ENCODE measurements at places on chromosomes 12 and 14.

GRCh38 chr14:81337073-81337472 is 63.1 kb downstream of the STON2 start:
- no peak for DNase-seq

DNA sequence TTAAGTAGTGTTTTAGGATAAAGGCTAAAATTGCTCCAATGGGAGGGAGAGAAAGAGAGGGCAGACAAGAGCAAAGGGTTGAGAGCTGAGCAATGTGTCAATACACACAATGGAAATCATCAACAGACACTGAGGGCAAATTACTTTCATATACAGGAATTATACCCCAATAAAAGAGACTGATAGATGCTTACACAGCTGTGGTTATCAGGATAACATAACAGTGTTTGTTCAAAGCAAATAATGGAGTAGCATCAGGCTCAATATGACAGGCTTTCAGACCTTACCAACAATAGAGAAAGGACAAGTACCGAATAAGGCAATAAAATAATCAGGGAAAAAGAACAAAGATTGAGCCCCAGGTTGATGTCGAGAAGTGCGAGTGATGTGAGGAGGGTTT is 53.4 kb upstream of the DIO2 start:
- DNase-seq: no peak

DNA sequence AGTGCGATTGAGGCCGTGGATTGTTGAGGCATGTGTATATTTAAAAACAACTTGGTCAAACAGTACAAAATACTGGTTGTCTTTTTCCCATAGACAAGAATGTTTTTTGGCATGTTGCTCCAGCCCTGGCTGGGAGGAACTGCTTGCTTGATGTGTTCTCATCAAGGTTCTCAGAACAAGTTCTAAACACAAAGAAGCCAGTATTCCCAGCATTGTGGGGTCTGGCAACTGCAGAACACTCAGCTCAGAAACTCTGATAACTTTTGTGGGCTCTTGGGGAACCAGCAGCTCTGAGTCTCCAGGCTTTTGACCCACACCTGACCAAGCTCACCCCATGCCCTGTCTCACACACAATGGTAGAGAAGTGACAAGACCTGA is 27.1 kb upstream of the DICER1 start:
- DNase-seq: no peak

DNA sequence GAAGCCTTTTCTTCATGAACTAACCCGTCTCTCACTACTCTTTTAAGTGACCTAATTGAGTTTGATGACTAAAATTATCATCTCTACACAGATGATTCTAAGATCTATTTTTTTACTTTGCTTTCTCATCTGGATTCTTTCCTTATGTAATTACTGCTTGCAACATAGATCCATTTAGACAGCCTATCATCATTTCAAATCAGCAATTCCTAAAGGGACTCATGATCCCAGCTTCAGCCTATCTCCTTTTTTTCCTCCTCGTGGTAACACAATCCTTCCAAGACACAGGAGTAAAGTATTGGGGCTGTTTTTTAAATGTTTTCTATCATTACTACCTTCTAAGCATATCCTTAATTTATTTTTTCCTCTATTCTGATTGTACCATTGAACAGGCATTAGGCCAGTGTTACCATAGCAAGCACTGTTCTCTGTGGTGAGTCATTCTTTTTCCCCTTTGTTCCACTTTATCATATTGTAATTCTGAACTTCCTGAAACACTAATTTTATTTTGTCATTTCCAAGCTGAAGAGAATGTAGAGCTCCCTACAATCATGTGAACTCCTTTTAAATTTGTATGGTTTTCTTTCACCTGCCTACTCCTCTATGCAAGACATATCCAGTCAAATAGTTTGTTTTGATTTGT is 190.4 kb upstream of the FAR2 start:
- no peak for DNase-seq

- no peak for DNase-seq
Measured at GRCh38 chr14:92943855-92944570, 21.1 kb downstream of the CHGA start.

- no peak for DNase-seq
Measured at GRCh38 chr14:71140157-71140556, 232.9 kb downstream of the PCNX1 start.

- DNase-seq: no peak
Measured at GRCh38 chr14:68897559-68898155, 81.4 kb downstream of the ACTN1 start.

DNA sequence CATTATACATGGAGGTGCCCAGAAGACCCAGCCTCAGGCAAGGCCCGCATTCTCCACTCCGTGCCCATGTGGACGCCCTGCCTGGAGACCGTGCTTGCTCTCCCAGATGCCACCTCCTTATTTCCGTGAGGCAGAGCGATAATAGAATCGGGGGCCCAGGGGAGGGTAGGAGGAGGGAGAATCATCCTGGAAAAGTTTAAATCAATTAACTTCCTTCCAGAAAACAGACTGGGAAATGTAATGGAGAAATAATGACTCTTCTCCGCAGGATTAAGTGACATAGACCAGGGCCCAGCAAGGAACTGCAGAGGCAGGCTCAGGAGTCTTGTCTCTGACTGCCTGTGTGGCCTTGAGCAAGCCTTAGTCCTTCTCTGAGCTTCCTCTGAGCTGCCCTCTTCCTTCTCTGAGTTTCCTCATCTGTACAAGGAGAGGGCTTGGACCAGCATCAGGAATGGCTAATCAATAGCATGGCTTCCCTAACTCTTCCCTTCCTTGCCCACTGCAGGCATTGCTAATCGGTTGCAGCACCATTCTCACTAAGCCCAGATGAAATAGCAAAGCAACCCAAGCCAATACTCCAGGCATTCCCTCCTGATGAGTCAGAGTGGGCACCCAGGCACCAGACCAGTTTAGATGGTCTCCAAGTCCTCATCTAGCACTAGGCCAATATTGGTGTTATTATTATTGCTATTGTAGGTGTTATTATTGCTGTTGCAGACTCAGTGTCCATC is 11.3 kb upstream of the FAM222A start:
- no peak for DNase-seq

- DNase-seq: no peak
Measured at GRCh38 chr12:132373901-132374611, 44.7 kb upstream of the GALNT9 start.

DNA sequence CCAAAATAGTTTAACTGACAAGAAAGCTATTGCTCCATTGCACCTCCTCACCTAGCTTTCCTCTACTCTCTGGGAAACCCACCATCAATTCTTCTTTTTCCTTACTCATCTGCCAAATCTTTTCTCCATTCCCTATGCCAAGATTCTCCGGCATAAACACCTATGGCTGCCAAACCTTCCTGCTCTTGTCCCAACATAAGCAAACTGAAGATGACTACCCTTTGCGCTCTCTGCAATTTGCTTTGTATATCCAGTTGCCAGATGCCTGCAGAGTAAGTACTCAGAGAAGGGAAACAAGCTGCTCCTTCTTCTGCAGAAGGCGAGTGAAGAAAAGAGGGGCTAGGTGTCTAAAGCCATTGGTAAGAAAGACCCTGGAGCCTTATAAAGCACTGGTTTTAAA is 11.5 kb downstream of the PTGER2 start:
- DNase-seq: no peak

DNA sequence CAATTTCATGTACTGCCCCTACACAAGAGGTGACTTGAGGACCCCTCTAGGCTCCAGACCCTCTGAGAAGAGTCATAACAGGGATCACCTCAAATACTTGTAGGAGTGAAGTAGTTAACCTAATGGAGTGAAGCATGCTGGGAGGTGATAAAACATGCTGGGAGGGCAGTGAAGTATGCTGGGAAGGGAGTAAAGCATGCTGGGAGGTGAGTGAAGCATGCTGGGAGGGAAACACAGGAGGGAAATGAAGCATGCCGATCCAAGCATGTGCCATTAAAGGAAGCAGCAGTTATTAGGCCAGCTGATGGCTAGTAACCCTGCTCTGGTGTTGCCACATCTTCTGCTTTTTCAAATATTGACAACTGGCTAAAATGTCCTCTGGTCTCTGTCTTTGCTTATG is 70.7 kb upstream of the TRHDE start:
- no peak for DNase-seq

DNA sequence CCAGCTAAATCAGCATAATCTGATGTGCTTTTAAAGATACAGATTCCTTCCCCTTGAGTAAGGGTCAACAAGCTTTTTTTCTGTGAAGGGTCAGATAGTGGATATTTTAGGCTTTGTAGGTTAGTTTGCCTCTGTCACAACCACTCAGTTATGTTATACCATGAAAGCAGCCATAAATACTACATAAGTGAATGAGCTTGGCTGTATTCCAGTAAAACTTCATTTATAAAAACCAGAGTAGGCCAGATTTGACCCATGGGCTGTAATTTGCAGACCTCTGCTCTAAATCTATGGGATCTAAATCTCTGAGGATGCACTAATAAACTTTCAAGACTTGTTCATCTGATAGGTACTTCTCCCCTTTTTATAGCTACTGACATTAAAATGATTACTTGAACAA is 47.7 kb downstream of the LEMD3 start:
- DNase-seq: no peak

DNA sequence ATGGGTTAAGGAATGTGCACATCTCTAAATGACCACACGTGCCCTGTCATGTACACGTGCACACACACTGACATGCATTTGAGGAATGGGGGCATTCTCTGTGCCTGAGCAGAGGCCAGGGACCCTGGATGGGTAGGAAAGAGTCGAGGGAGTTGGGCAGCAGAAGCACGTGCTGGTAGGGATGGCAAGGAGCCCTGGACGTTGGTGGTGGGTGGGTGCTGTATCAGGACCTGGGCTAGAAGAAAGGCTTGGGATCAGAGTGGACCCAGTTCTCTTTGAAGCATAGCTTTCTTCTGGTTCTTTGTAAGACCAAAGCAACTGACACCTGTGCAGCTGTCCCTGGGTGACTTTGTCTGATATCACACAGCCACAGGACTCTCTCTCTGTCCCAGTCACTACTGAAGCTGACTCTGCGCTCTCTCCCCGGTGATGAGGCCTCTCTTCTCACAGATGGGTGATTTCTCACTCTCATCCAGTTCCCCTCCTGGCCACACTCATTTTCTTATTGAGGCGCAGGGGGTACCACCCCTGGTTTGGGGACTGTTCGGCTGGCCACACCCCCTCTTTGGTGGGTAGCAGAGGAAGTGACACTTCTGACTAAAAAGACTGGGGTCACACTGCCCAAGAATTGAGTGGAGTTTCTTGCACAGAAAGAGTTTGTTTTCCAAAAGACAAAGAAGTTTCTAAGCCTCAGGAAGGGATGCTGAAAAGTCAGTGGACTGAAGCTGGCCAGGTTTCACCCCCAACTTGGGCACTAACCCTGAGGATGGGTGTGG is 171.7 kb upstream of the RTL1 start:
- no peak for DNase-seq

GRCh38 chr14:101476258-101476915 is 84.9 kb upstream of the DIO3 start:
- DNase-seq: no peak

GRCh38 chr12:116233669-116234068 is 43.8 kb downstream of the MED13L start:
- no peak for DNase-seq

- no peak for DNase-seq
Measured at GRCh38 chr14:49980027-49980426, 87.1 kb downstream of the ARF6 start.

DNA sequence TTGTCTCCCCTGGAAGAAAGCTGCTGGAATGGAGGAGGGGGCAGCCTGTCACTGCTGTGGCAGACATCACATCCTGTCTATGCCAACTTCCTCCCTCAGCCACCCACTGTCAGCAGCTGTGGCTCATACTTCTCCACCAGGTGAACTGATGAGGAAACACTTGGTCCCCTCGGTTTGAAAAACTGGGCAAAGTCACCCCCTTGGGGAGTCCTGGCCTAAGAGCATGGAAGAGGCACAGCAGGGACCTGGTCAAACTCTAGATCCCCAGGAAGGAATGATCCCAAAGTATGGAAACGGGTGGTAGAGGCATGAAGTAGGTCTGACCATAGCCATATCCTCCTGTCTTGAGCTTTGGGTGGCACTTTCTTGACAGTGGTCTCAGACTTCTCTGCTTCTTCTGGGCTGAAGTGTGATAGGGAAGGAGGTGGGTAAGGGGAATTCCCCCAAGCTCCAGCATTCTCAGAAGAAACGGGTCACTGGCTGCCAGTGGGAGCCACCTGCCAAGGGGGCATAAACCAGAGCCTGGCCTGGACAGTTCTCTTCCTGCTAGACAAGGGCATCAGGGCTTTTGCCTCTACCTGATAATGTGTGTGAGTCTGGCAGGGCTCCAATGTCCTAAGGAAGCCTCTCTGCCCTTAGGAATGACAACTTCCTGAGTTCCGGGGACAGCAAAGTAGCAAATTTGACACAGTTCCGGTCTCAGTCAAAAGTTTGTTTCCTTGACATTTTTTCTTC is 36.0 kb downstream of the FMNL3 start:
- DNase-seq: no peak

DNA sequence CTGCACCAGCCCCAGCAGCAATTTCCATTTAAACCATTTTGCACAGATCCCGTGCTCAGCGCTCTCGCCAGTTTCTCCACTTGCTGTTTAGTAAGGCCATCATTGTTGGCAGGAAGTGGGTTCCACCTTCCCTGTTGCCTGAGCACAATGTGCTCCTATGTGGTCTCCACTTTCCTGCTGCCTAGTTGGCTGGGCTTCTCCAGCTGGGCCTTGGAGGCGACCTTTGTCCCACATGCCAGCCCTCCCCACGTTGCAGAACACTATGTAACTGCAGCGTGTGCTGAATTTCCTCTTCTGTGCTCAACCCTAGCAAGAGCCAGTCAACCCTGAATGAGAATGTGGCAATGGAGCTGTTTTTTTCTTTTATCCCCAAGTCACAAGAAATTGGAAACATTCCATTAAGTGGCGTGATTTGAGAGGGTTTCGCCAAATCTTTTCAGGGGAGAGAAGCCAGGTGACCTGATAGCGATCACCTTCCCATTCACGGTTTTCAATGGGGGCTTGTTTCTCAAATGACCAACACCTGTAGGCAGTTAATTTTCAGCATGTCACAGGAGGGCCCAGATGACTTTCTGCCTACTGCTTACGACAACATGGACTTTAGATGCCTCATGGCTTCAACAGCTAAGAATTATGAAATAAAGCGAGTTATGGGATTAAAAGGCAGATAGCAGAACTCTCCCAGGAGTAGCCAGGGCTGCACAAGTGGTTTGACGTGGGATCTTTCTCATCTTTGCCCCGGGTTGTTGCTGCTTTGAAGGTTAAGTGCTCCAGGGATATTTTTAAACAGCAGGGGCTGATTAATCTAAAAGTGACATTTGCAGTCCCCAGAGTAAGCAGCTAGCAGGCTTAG is at the start of gene ACACB:
Gene ACACB (plus strand): TSS at position 830 of the 853 bp plus-strand sequence. CDS start 22,819 bp downstream, outside the sequence.
- DNase-seq: no peak

- DNase-seq: no peak
Measured at GRCh38 chr12:128551266-128551665, 272.5 kb downstream of the SLC15A4 start.
